ENCODE measurements at places on chromosomes 4 and X.

GRCh38 chr4:14857475-14857874 lies 144.8 kb upstream of the CPEB2 start:
- no peak for DNase-seq

GRCh38 chr4:31422006-31422405 lies 701.8 kb downstream of the PCDH7 start:
- DNase-seq, result no peak

GRCh38 chr4:7531640-7531994 lies 96.9 kb upstream of the PSAPL1 start:
- DNase-seq, result no peak

DNA sequence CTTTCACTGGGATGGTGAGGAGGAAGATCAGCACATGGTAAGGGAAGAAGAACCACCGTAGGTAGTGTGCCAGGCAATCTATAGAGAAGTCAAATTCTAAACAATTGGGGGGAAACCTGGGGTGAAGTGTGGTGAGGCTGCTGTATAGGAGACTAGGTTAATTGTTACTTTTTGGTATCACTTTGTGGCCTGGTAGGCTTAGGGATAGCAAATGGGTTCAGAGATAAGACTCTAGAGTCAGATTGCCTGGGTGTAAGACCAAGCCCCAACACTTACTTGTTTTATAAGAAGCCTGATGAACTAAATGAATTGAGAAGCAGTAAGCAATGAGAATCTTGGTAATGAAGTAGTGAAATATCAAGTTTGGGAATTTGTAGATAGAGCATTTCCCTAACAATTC lies 8.7 kb downstream of the SMAD1 start:
- no peak for DNase-seq

GRCh38 chrX:18755651-18756050 lies 48.2 kb downstream of the PPEF1 start:
- no peak for DNase-seq

GRCh38 chr4:15396157-15396800 lies 31.6 kb upstream of the C1QTNF7 start:
- DNase-seq, result peak; percentile 47
